Natural killer cell (primary cell): ENCODE measurements at places on chromosomes 1 and 21.
A peak's percentile ranks its signal among the peaks of the same experiment; 100 is the strongest.

GRCh38 chr1:217369271-217369981 is 261.5 kb downstream of the GPATCH2 start:
- DNase-seq, result no peak

GRCh38 chr1:16918371-16918770 is 3.4 kb upstream of the CROCC start:
- DNase-seq, result no peak

DNA sequence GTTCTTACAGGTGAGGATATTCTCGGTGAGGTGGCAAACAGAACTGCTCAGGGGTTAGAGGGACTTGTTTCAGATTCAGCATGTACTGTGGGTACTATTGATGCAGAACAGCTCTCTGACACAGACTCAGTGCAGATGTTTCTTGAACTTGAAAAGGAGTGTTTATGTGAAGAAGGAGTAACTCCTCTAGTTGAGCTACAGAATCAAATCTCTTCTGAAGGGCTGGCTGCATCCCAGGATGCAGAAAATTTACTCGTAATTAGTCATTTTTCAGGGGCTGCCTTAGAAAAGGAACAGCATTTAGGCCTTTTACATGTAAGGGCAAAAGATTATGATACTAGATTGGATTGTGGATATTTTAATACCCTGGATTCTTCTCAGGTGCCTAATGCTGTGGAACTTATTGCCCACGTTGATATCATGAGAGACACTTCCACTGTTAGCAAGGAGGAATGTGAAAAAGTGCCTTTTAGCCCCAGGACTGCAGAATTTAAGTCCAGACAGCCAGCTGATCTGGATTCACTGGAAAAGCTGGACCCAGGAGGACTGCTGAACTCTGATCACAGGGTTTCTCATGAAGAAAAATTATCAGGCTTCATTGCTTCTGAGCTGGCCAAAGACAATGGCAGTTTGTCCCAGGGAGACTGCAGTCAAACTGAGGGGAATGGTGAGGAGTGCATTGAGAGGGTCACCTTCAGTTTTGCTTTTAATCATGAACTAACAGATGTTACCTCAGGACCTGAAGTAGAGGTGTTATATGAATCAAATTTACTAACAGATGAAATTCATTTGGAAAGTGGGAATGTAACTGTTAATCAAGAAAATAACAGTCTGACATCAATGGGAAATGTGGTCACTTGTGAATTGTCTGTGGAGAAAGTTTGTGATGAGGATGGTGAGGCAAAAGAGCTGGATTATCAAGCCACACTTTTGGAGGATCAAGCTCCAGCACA is 79.6 kb upstream of the BMP8A start:
- no peak for DNase-seq

- DNase-seq, result no peak
Observed at GRCh38 chr1:13832100-13832499, 132.1 kb downstream of the PRDM2 start.

DNA sequence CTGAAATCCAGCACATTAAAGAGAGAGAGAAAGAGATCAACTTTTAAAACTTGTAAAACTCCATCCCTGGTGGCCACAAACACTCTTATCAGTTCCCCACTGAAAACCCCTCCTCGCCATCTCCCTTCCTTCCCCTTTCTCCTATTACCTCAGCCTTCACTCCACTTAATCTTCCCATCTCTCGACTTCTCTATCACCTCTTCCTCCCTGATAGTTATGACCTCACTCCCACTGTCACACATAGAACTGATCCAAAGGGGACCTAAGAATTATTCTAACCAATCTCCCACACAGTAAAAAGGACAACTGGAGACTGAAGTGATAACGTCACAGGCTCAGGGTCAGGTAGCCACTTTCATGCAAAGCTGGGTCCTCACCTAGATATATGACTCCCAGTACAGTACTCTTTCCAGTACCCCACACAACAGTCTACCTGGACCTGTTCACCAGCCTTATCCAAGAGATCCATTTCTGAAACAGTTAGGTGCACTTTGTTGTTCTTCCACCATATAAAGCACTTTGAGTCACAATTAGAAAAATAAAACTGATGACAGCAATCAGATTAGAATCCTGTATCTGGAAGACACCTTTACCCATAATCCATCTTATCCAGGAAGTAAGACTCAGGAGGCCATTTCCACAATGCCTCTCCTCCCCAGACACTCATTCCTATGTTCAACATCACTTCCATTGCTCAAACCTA is 324.8 kb downstream of the SMYD3 start:
- DNase-seq, result no peak

DNA sequence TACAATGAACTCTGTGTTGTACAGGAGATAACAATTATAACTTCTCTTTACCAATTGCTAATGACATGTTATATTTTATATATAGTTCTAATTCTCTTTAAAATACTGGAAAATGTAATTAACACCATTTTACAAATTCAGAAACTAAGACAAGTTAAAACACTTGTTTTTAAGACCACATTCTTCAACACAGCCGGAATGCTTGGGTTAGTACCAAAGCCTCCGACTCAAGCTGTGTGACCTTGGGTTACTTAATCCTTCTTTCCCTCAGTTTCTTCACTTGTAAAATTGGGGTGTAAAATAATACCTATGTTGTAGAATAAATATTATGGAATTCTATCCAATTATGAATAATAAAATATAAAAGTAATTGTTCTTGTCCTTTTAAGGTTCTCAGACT is 378.7 kb downstream of the USH2A start:
- no peak for DNase-seq

DNA sequence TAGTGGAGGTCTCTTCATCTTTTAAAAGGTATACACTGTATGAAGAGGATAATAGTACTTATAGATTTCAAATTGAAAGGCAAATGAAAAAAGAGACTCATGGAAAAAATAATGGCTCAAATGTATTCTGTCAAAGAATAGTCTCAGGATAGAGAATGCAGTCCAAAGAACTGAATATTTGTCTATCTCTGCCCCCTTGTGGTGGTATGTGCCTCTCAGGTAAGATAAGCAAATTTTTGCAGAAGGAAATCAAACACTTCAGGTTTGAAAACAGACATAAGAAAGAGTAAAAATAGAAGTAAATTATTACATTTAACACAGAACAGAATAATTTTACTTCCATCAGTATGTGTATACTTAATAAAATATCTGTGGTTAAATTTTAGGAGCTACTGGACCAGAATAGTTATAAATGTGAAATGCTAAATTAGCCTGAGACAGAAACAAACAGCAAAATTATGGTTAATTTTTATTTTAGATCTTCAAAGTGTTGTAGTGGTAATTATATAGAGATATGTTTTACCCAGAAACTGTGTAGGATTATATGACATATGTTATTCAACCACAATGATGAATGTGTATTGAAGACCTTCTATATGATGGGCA is 164.4 kb upstream of the PALMD start:
- DNase-seq, result no peak

DNA sequence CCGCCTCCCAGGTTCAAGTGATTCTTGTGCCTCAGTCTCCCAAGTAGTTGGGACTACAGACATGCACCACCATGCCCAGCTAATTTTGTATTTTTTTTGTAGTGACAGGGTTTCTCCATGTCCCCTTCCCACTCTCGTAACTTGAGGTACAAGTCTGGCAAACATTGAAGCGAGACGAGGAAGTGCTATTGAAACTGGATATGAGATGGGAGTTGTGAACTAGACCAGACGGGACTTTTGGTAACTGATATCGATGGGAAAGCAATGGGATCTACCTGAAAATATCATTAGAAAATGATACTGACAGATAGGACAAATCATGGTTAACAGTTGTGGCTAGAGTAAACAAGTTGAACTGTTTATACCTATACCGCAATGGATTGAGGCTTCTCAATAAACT is 95.2 kb upstream of the TRABD2B start:
- DNase-seq, result no peak

- no peak for DNase-seq
Observed at GRCh38 chr21:35384375-35384774, 335.3 kb upstream of the RUNX1 start.

DNA sequence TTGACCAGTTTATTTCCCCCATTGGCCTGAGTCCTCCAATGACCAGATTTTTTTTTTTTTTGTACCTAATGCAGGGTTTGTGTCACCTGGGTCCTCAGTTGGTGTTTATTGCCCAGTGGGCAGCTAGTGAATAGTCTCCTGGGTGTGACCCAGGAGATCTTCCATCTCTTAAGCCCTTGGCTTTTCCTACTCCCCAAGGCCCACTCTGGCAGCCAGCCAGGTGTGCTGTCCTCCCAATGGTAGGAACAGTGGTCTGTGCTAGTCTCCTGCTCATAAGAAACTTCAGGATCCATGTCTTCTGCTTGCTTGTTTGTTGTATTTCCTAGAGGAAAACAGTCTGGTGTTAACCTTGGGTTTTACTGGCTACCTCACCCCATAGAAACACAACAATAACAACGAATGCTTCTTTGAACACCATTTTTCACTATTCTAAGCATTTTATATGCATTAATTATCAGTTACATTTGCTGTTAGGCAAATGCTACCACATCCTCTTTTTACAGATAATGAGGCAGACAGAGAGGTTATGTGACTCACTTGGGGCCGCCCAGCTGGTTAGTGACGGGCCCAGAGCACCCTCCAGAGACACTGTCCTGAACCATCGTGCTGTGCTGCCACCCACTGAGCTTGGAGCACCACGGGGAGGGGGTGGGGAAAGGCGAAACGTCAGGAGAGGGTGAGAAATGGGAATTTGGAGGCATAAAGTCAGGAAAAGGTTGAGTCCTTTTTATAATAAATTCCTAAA is 107.5 kb downstream of the HIVEP3 start:
- DNase-seq, result no peak

- DNase-seq, result no peak
Observed at GRCh38 chr1:41683681-41684500, 199.4 kb upstream of the EDN2 start.

DNA sequence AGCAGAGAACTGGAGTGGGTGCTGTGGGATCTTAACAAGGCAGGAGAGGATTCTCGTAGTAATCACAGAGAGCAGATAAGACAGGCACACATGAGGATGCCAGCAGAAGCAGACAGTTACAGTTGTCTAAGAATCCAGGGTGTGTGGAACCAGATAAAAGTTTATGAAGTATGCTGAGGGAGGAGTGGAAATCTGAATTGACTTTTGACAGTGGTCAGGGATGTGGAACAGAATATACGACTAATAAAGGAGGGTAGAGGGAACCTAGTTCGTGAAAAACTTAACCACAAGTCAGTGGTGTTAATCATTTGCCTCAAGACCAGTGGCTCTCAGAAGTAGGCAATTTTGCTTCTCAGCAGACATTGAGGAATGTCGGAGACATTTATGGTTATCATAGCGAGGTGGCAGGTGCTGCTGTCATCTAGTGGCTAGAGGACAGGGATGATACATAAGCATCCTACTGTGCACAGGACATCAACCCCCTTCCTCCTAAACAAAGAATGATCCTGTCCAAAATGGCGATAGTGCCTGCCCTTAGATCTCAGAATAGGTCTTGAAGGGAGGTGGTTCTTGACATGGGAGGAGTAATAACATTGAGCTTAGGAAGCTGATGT is 3.0 kb downstream of the LRRC8D start:
- DNase-seq, result no peak

DNA sequence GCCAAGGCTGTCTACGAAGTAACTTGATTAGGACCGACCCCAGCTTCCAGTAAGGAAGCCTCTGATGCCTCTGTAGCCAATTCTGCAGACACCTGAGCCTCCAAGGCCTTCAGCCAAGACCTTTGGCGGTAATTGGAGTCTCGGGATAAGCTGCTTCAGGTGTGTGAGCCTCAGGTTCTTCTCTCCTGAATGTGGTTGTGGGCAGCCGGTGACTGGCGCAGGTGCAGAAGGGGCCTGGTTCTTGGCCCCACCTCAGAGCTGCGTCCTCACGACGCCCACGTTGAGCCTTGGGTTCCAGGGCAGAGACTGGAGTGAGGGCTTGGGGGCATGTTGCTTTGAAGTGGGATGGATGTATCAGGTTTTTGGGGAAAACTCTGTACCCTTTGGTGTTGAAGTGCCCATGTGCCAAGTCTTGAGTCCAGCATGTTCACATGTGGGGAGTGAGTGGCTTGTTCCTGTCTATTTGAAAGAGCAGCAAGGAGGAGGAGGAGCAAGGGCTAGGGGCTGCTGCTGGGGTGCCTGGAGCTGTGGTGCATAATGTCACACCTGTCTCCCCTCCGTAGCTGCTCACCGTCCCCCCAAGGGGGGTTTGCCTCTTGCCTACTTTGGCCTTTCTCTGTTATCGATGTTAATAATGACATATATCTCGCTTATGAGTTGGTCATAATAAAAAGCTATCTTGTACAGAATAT is 1.4 kb downstream of the PSEN2 start:
- no peak for DNase-seq

- DNase-seq, result peak; percentile 69
Observed at GRCh38 chr21:34544032-34544496, 32.1 kb upstream of the KCNE1 start.

DNA sequence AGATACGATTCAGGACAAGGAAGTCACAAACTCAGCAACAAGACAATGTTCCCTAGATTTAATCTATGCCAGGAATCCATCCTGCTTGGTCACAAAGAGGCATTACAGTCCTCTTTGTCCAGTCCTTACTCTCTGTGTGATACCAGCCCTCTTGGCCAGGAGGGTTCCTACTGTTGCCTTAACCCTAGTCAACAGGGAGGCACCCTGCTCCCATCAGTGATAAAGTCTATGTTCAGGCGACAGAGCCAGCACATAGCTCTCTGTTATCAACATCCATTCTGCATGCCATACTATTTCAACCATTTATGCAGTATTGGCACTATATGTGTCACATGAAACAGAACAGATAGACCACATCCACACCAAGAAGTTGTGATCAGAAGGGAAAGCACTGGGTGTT is 4.4 kb upstream of the NPL start:
- DNase-seq, result no peak

- DNase-seq, result no peak
Observed at GRCh38 chr21:33993286-33994231, 78.0 kb upstream of the ATP5PO start.

- no peak for DNase-seq
Observed at GRCh38 chr1:209587789-209588188, 4.3 kb downstream of the CAMK1G start.

DNA sequence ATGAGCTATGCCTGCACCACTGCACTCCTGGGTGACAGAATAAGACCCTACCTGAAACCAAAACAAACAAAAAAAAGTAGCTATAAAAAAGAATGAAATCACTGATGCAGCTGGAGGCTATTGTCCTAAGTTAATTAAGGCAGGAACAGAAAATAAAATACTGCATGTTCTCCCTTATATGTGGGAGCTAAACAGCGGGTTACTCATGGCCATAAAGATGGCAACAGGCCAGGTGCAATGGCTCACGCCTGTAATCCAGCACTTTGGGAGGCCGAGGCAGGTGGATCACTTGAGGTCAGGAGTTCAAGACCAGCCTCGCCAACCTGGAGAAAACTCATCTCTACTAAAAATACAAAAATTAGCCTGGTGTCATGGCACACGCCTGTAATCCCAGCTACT is 152.7 kb downstream of the PIK3R3 start:
- DNase-seq, result no peak

- DNase-seq, result no peak
Observed at GRCh38 chr1:48177257-48177656, 45.3 kb upstream of the SLC5A9 start.

GRCh38 chr1:66940981-66941380 is 16.2 kb downstream of the MIER1 start:
- no peak for DNase-seq
